ENCODE measurements at places on chromosomes 5 and 9. TPM values are rescaled to one million over a fixed set of nuclear protein-coding genes. Genes with fewer than 3 reads are reported as not detected.

- no peaks in the 10 kb centered on the region for H3K36me3 ChIP-seq
- no peak overlapping the region for H3K4me3 ChIP-seq
- H3K27me3 ChIP-seq, result no peaks in the 10 kb centered on the region
These were observed 128.8 kb downstream of the FBN2 start for GRCh38 chr5:128409166-128409800.

- no peaks in the 10 kb centered on the region for H3K27me3 ChIP-seq
- H3K27ac ChIP-seq, result no peak overlapping the region
- no peaks in the 10 kb centered on the region for H3K4me1 ChIP-seq
These were observed 23.2 kb downstream of the PRDM9 start for GRCh38 chr5:23530571-23530970.

DNA sequence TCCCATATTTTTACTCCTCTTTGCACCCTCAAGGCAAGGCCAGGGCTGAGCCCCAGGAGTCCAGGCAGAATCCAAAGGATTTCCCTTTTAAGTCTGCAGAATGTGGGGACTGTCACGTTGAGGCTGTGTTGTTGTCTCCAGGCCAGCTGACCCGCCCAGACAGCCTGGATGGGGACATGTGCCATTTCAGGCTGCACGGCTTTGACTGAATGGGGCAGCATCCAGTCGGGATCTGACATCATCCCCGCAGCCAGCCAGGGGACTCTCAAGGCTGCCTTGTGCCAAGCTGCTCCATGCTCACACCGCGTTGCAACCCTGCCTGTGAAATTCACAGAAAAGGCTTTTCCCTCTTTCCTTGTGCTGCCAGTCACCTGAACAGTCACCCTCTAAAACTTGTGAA is 2.2 kb upstream of the ZNF366 start:
- H3K27me3 ChIP-seq, result no peaks in the 10 kb centered on the region
- H3K36me3 ChIP-seq, result no peaks in the 10 kb centered on the region
- DNase-seq, result no peak
- no peak overlapping the region for H3K27ac ChIP-seq
- no peak overlapping the region for H3K4me3 ChIP-seq

DNA sequence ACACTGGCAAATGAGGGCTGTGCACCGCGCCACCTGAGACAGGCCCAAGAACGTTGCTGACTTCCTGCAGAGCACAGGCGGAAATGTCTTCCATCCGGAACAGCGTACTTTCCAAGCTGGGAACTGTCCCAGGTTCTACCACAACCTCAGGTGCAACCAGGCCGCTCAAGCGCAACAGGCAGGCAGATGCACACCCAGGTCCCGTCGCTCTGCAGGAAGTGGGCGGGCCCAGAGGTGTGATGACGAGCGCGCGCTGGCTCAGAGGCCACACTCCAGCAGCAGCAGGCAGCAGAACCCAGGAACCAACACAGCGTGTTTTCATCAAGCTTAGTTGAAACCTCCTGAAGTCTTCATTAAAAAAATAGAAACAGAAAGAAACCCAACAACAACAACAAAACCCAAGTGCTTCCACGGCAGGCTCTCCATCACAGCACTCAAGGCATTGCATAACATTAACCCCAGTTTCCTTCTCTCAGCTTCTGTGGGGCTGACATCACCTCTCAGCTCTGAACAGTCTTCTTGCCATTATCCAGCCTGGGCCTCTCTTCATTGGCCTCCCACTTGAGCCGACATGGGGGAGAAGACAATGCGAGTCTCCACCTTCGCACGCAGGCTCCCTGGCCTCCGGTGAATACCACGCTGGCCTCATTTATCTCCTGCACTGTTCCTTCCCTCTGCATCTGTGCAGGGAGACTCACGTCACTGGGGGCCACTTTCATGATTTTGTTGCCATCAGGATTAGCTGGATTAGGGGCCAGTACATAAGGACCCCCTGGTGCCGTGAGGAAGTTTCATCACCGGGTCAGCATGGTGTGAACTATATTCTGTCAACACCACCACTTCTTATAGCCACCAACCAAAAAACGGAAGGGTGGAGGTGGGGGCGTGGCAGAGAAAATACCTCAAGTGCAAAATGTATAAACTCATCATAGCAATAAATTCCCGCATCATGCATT is 22.1 kb downstream of the PTCH1 start:
- H3K4me1 ChIP-seq, result peaks cover 56% of the 10 kb centered on the region
- peak overlapping the region; percentile 67 for H3K4me3 ChIP-seq
- no peaks in the 10 kb centered on the region for H3K36me3 ChIP-seq
- H3K27me3 ChIP-seq, result no peaks in the 10 kb centered on the region
- DNase-seq, result peak; percentile 71

DNA sequence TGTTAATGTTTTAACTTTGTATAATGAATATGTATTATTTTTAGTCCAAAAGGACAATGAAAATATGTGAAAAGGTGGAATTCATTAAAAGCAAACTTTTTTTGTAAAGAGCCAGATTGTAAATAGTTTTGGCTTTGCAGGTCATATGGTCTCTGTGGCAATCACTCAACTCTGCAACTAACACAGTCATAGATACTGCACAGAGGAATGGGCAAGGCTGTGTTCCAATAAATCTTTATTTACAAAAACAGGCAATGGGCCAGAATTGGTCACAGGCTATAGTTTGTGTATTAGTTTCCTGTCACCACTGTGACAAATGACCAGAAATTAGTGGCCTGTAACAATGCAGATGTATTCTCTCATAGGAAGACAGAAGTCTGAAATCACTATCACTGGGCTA is 125.4 kb upstream of the PTCH1 start:
- no peak overlapping the region for H3K4me3 ChIP-seq
- H3K4me1 ChIP-seq, result no peaks in the 10 kb centered on the region
- peaks cover 7% of the 10 kb centered on the region for H3K27me3 ChIP-seq
- DNase-seq, result no peak
- H3K36me3 ChIP-seq, result no peaks in the 10 kb centered on the region

- no peaks in the 10 kb centered on the region for H3K36me3 ChIP-seq
- no peak overlapping the region for H3K4me3 ChIP-seq
- H3K4me1 ChIP-seq, result no peaks in the 10 kb centered on the region
- H3K27me3 ChIP-seq, result no peaks in the 10 kb centered on the region
- no peak for DNase-seq
These were observed 159.0 kb upstream of the MEF2C start for GRCh38 chr5:89041976-89042375.

DNA sequence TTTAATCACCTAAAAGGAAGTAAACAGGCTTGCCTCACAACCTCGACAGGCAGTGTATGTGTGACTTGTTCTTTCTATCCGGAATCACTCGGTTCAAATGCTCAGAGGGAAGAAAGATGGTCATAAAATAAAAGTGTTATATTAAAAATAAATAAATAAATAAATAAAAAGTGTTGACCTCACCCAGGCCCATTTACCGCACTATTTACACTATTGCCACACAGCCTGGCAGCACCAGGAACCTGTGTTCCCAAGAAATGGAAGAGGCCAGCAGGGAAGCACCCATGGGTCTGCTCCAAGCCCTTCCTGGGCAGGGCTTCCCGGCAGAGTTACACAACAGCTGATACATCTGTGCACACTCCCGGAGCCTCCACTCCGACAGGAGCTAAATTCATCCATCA is 127.9 kb downstream of the EFNA5 start:
- DNase-seq, result no peak
- H3K27ac ChIP-seq, result no peak overlapping the region
- H3K36me3 ChIP-seq, result no peaks in the 10 kb centered on the region
- peaks cover 6% of the 10 kb centered on the region for H3K4me1 ChIP-seq
- no peak overlapping the region for H3K4me3 ChIP-seq

- no peak overlapping the region for H3K27ac ChIP-seq
- H3K4me1 ChIP-seq, result no peaks in the 10 kb centered on the region
- no peaks in the 10 kb centered on the region for H3K27me3 ChIP-seq
- H3K4me3 ChIP-seq, result no peak overlapping the region
- H3K36me3 ChIP-seq, result no peaks in the 10 kb centered on the region
These were observed 22.0 kb upstream of the EPB41L4B start for GRCh38 chr9:109342878-109343277.

GRCh38 chr9:83538172-83538889 is at the start of gene FRMD3:
Gene FRMD3, minus strand, starts transcription at chr9:83538401. Its CDS starts 170 bp downstream, at chr9:83538231.
- no peak within 1 kb of the TSS for H3K4me3 ChIP-seq
- peak; percentile 24 for DNase-seq
- no peaks in the 10 kb centered on the region for H3K27me3 ChIP-seq
- no peak within 1 kb of the TSS for H3K27ac ChIP-seq
- no peaks in the 10 kb centered on the region for H3K4me1 ChIP-seq
- H3K36me3 ChIP-seq, result no peaks in the 10 kb centered on the region

DNA sequence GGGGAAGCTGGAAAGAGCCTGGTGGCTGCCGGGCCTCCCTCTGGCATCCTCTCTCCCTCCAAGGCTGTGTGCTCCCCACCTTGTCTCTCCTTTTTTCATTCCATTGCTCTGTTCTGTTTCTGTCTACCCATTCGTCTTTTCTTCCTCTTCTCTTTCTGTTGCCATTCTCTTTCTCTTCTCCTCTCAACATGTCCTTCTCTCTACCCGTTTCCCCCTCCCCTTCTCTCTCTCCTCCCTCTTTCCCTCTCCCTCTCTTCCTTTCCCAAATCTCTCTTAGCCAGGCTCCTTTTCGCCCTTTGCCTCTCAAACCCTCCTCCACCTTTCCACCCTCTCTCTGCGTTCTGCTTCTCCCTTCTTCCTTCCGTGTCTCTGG is 19.4 kb upstream of the KCNIP1 start:
- H3K4me3 ChIP-seq, result no peak overlapping the region
- no peak for DNase-seq
- no peak overlapping the region for H3K27ac ChIP-seq
- H3K4me1 ChIP-seq, result no peaks in the 10 kb centered on the region

DNA sequence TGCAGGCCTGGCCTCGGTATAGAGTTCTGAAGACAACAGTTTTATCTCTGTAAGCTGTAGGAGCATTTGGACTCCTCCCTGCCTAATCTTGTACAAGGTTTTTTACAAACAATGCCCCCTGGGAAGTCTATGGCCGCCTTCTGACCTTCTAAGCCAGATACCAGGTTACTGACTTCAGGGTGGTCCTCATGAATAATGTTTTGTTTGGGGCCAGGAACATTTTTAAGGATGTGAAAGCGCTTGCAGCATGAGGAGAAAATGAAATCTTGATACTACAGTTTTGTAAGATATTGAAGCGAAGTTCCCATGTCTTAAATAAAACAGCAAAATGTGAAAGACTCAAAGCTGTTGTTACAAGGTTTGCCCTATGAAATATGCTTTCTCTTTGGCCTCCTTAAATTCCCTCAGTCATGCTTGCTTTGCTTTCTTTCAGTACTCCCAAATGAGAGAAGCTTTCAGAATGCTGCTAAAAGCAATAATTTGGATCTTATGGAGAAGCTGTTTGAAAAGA is 5.2 kb downstream of the ANKDD1B start:
- no peaks in the 10 kb centered on the region for H3K36me3 ChIP-seq
- H3K4me1 ChIP-seq, result peaks cover 5% of the 10 kb centered on the region
- H3K4me3 ChIP-seq, result no peak overlapping the region
- DNase-seq, result no peak
- H3K27ac ChIP-seq, result no peak overlapping the region
- peaks cover 1% of the 10 kb centered on the region for H3K27me3 ChIP-seq

GRCh38 chr9:131419026-131419614 is 25.2 kb downstream of the PRRC2B start:
- peaks cover 48% of the 10 kb centered on the region for H3K4me1 ChIP-seq
- H3K27ac ChIP-seq, result peak overlapping the region; percentile 22
- H3K4me3 ChIP-seq, result peak overlapping the region; percentile 22
- no peaks in the 10 kb centered on the region for H3K27me3 ChIP-seq

DNA sequence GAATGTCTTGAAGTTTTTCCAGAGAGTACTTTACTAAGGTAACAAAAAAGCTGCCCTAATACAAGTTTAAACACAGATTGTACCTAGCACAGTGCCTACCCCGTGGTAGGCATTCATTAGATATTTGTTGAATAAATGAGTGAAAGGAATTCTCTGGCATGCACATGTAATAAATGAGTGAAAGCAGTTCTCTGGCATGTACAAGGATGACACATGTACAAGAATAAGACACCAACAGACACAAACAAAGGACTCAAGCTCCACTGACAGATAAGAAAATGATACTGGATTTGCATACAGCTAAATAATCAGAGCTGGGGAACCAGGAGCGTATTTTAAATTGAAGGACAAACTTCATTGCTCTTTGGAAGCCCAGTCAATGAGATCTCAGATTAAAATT is 535.8 kb downstream of the EFNA5 start:
- H3K27me3 ChIP-seq, result no peaks in the 10 kb centered on the region
- no peak for DNase-seq
- H3K27ac ChIP-seq, result no peak overlapping the region
- H3K4me3 ChIP-seq, result no peak overlapping the region

DNA sequence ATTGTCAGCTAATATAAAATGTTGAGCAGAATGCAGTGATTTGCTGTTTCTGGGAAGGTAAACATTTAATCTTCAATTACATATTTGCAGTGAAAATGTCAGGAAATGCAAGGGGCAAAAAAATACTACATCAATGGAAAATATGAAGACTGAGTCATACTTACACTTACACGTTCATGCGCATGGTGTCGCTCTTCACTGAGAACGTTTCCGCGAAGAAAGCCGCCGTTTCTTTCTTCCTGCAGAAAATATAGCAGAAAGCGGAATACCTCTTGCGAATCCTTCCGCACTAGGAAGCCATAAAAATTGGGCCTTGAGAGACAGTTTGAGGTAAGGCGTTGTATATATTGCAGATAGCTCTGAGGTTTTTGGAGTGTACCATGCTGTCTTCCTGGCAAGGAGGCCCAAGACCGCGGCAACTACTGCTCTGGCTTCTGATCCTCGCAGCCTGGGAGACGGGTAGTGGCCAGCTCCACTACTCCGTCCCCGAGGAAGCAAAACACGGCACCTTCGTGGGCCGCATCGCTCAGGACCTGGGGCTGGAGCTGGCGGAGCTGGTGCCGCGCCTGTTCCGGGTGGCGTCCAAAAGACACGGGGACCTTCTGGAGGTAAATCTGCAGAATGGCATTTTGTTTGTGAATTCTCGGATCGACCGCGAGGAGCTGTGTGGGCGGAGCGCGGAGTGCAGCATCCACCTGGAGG is at the start of gene PCDHA13:
Gene PCDHA13, plus strand, starts transcription at position 236 of the 702 bp plus-strand sequence. Its CDS starts 145 bp downstream, at position 381.
- H3K4me1 ChIP-seq, result no peaks in the 10 kb centered on the region
- H3K36me3 ChIP-seq, result no peaks in the 10 kb centered on the region
- no peak within 1 kb of the TSS for H3K27ac ChIP-seq
- H3K4me3 ChIP-seq, result no peak within 1 kb of the TSS
- no peaks in the 10 kb centered on the region for H3K27me3 ChIP-seq

DNA sequence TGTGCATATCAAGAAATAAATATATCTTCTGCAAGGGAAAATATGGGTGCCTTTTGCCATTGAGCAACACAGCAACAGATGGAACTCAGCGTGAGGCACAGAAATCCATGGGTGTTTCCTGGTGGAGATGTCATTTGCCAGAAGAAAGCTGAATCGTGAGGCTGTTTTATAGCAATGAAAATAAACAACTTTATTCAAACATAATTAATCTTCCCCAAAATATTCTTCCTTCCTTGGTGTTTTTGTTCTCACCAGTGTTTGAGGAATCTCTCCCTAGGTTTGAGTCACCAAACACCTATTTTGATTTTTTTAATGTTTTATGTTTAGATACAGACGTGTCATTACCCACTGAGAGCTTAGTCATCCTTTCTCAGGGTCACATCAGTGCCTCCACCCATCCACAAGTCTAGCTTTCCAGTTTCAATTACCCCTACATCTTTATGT is 65.8 kb upstream of the PAPPA start:
- no peaks in the 10 kb centered on the region for H3K27me3 ChIP-seq
- H3K27ac ChIP-seq, result no peak overlapping the region
- H3K36me3 ChIP-seq, result no peaks in the 10 kb centered on the region

- H3K27me3 ChIP-seq, result no peaks in the 10 kb centered on the region
- no peak for DNase-seq
- H3K27ac ChIP-seq, result no peak overlapping the region
- H3K4me3 ChIP-seq, result no peak overlapping the region
- H3K4me1 ChIP-seq, result no peaks in the 10 kb centered on the region
These were observed 37.5 kb downstream of the ZNF618 start for GRCh38 chr9:113913426-113914195.

The PPP2R2B gene
- total RNA-seq, result 0.24 TPM

The PDE8B gene
- total RNA-seq, result not detected

The GTF2H2 gene
- total RNA-seq, result 48.4 TPM

The SPRY4 gene
- total RNA-seq, result not detected

The ZNF483 gene
- total RNA-seq, result 15.5 TPM

Measured in naive thymus-derived CD4-positive, alpha-beta T cell (primary cell).